ENCODE measurements at places on chromosomes 3 and 15.

DNA sequence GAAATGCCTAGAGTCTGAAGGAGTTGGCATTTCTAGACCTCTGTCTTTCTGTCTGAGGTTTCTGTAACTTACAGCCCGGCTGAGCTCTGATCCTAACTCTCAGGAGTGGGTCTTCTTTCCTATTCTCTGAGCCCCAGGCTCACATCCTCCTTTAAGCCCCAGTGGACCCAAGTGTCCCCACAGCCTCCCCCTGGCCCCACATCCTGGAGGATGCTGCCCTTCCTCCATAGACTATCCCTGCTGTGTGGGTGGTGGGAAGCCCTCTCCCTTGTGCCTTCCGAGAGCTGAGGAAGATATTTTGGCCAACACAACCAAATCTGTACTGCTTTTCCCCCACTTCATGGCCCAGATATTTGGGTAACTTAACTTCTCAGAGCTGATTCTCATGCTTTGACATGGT, 151.3 kb downstream of the LRTM1 start:
- DNase-seq = no peak

DNA sequence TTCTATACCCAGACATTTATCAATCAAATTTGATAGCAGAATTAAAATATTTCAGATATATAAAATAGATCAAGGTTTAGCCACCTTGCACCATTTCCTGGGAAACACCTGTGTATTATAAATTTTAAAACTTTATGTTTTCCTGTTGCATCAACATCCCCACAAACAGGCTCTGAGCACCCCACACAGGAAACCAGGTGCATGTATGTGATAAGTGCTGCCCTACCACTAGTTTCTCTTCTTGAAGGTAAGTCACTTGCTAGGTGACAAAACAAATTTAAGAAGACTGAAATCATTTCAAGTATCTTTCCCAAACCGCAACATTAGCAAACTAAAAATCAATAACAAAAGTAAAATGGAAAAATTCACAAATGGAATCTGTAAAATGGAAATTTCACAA, 496.1 kb upstream of the CCDC54 start:
- DNase-seq = no peak

- DNase-seq = peak; percentile 80
Observed at GRCh38 chr3:10758304-10759037, 57.6 kb upstream of the SLC6A11 start.

DNA sequence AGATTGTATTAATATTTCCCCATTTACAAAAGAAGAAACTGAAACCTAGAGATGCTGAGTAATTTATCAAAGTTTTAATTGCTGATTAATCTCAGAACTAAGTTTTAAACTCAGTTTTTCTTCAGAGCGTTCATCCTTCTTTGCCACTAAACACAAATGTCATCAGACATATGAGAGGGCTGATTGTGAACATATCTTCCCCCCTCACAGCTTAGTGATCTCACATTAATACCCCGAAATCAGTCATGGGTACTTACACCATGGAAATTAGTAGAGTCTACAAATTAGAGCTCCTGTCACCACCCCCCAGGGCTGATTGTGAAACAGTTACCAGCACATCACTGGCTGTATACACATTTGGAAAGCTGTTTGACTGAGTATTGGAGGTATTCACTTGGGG, 189.3 kb upstream of the SGO1 start:
- DNase-seq = no peak

- no peak for DNase-seq
Observed at GRCh38 chr3:34056951-34057390, 258.5 kb downstream of the PDCD6IP start.

GRCh38 chr3:9158865-9159630, 90.4 kb downstream of the SRGAP3 start:
- DNase-seq = no peak

DNA sequence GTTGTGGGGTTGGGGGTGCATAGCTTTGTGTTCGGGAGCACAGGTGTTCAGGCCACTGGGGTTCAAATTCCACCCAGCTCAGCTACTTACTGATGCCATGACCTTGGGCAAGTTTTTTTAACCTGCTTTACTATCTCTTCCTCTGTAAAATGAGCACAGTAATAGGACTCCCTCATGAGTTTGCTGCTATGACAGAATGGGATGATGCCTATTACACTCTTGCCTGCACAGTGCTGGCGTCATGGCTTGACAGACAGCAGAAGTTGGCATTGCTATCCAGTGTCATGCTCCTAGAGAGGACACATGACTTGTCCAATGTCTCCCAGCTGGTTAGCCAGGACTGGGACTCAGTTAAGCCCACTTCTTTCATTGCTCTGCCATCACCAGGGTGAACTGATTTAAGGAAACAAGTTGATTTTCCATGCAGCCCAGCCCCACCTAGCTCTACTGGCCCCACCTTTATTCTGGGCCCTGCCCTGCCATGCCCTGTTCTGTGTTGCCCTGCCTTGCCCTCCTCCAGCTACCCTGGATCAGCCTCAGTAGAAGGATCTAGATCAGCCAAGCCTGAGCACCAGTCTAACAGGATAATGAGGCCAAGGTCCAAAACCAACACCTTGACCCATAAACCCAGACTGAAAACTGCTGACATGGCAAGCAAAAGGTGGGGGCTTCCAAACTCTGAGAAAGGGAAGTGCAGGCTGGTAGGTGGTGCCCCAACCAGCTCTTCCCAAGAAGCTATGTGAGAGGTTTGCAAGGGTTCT, 155.8 kb upstream of the ATP11B start:
- no peak for DNase-seq

GRCh38 chr3:194536871-194537637, 50.3 kb upstream of the ATP13A3 start:
- no peak for DNase-seq

GRCh38 chr3:195856410-195857084, 44.8 kb upstream of the MUC4 start:
- DNase-seq = no peak

DNA sequence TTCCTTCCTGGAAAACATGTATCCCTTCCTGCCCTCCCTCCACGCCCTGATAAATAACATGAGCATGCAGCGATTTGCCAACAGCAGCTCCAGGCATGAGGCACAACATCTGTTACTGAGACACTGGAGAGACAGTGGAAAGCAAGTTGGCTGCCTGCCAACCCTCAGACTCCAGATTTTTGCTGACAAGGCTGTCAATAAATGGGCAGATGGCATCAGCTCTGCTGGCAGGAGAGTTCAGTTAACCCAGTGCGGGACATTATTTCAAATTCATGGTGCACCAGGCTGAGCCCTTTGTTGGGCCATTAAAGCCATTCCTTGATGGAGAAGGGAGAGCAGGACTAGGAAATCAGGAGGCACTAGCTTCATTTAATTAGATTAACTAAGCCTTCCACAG, 293.3 kb downstream of the MEX3B start:
- no peak for DNase-seq

DNA sequence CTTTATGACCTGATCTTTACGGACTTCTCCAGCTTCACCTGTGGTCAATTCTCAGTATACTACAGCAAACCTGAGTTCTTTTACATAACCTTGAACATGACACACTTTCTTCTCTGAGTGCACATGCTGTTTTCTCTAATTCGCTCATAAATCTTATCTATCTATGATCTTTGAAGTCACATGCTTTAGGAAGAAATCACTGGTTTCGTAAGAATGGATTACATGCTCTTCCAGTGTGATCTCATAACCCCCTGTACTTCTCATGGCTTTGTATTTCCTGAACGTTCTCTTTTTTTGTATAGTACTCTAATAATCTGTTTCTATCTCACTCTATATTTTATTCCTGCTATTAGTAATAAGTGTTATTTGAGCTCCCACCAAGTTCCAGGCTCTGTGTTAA, 1165.2 kb downstream of the TBL1XR1 start:
- DNase-seq = no peak

- DNase-seq = no peak
Observed at GRCh38 chr3:190543671-190544070, 29.8 kb downstream of the IL1RAP start.

GRCh38 chr3:191963182-191963581, 502.2 kb downstream of the PYDC2 start:
- DNase-seq = peak; percentile 16

DNA sequence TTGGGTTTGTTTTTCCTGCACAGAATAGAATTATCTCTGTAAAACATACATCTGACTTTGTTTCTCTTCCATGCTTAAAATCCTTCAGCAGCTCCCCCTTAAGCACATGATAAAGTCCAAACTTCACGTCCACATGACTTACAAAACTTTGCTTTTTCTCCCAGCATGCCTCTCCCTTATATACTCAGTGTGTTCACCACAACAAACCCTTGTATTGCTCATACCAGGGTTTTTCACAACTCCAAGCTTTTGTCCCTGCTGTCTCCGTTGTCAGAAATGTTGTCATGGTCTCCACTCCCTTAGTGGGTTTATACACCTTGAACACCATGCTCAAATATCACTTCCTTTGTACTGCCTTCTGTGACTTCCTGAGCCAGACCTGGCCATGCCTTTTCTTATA, 91.1 kb upstream of the MITF start:
- DNase-seq = no peak

DNA sequence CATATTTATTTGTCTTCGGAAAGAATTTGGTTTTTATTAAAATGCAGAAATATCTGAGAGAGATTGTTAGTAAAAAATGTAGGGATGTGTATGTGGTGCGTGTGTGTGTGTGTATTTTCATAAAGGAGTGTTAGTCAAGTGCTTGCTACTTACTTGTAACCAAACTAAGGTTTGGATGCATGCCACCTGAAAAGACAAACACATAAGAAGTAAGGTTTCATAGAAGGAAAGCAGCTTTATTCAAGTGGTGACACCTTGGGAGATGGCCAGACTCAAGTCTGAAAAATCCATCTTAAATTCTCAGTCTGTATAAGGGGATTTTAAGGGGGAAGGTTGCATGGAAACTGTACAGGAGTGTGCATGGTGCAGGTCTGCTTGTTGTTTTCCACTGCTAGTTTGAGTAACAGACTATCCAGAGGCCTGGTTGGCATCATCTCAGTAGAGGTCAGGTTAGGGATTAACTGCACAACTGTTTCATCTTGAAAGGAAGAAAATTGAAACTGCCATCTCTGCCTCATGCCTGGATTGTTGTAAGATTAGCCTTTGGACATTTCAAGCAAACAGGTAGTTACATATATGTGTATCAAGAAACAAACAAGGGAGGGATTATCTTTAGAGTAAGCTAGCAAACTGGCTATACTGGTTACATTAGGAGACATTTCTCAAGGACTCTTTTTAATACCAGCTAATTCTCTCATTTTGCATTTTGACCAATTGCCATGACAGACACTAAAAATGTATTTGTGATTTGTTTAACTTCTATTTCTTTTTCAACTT, 196.7 kb downstream of the EPHA6 start:
- DNase-seq = no peak

DNA sequence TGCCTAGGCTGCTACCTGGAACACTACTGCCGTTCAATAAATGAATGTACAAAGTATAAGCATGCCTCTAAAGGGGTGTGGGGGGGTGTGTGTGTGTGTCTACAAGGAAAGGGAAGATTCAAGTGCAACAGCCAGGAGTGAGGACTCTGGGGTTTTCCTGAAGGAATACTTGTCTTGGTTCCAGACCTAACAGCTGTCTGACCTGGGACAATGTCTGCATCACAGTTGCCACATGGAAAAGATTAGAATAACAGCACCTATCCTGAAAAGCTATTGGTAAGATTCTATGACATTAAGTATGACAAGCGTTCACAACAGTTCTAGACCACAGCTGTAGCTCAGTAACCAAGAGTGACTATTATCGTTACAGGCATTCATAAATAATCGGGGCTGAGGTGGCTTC, 345.2 kb downstream of the FOXP1 start:
- no peak for DNase-seq

DNA sequence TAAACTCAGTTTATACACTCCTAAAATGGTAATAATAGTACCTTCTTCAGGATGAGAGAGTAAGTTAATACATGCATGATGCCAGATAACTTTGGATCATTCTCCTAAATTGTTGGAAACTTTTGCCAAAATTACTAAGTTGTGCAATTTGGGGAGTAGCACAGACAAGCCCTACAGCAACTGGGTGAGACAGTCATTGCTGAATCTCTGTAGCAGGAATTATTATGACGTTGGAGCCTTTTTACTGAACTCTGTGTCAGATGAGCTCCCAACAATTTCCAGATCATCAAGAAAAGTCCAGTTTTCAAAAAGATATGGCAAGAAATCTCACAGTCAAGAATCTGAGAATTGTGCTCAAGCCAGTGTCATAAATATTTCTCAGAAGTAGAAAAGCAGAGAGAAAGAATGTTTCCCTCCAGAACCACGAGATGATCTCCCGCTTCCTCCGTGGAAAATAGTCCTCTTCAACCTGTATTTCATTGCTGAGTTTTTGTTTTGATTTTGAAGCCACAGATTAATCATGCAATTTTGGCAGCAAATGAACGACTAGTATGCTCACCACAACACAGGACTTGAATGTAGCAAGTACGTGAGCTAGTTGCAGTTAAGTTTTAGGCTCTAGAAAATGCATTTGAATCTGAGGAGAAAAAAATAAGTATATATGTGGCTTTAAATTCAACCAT, 485.4 kb downstream of the CNTN6 start:
- no peak for DNase-seq

DNA sequence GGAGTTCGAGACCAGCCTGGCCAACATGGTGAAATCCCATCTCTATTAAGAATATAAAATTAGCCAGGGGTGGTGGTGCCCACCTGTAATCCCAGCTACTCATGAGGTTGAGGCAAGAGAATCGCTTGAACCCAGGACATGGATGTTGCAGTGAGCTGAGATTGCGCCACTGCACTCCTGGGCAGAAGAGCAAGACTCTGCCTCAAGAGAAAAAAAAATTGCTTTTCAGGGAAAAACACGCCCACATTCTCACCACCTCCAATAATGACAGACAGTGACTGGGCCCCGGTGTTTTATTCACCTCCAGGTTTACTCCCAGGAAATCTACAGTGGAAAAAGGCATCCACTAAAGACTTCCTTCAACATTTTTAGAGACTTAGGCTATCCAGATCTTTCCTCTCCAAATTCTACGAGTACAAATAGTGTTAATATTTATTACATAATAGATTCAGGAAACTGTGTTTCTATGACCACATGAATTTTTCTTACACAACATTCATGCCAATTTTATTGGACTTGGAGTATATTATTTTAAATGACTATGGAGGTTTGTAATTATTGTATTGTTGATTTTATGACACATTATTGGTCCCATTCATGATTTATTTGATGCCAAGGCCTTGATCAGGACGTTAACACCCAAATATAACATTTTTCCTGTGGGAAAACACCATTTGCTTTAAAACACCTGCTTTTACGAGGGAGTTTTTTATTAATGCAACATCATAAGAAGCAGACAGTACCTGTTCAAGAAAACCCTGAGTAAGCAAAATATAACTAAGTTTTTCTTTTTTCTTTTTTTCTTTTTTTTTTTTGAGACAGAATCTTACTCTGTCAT, 26.6 kb downstream of the IGF2BP2 start:
- no peak for DNase-seq

GRCh38 chr15:94029495-94029894, 201.9 kb upstream of the MCTP2 start:
- DNase-seq = no peak

DNA sequence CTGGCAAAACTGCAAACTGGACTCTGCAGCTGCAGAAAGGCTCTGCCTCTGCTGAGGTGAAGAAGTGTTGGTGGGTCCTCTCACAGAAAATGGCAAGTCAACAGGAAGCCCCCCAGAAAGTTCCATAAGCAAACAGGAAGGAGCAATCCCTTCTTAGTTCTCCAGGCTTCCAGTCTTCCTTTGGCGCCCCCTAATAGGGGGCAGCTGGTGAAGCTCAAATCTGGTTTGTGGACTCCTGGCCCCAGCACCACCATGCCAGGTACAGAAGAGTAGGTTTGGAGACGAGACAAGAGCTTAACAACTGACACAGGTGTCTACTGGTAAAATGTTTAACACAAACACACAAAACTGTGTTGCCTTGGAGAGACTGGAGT, 35.5 kb downstream of the LEO1 start:
- DNase-seq = peak; percentile 50

GRCh38 chr3:76687019-76687418, 352.9 kb upstream of the ROBO2 start:
- DNase-seq = no peak

All from H7 (cell line).